ENCODE measurements at places on chromosomes 7 and 10. TPM values are rescaled to one million over a fixed set of nuclear protein-coding genes. Genes with fewer than 3 reads are reported as not detected.

Gene ANXA8
- not detected for total RNA-seq

Gene PIP
- not detected for total RNA-seq

Gene PROSER2
- total RNA-seq = 2.1 TPM

Gene MMD2
- not detected for total RNA-seq

Gene NME8
- total RNA-seq = not detected

Gene SFTPA1
- total RNA-seq = not detected

Gene IDE
- total RNA-seq = 20.0 TPM

Gene IKZF1
- total RNA-seq = not detected

Gene NOD1
- 12.4 TPM for total RNA-seq

Gene METTL27
- 2.0 TPM for total RNA-seq

All from cardiac ventricle fibroblast (primary cell).